Amniotic epithelial cell (primary cell): ENCODE measurements at places on chromosomes 5 and 9.
A peak's percentile ranks its signal among the peaks of the same experiment; 100 is the strongest.

DNA sequence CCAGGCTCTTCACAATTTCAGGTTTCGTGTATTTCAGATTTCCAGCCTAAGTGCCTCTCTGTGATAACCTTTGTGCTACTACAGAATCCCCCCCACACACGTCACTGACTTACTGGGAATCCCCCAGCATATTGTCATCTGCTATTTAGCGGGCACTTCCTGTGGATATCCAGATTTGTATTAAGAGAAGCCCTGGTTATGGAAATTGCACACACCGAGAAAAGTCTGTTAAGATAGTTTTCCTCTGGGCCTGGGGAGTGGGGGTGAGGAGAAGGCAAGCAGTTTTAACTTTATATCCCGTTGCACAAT, 269.9 kb downstream of the MED10 start:
- DNase-seq: no peak

- no peak for DNase-seq
Observed at GRCh38 chr9:95142728-95143127, 174.8 kb downstream of the FANCC start.

- peak; percentile 75 for DNase-seq
Observed at GRCh38 chr5:38547257-38547656, 9.2 kb downstream of the LIFR start.

DNA sequence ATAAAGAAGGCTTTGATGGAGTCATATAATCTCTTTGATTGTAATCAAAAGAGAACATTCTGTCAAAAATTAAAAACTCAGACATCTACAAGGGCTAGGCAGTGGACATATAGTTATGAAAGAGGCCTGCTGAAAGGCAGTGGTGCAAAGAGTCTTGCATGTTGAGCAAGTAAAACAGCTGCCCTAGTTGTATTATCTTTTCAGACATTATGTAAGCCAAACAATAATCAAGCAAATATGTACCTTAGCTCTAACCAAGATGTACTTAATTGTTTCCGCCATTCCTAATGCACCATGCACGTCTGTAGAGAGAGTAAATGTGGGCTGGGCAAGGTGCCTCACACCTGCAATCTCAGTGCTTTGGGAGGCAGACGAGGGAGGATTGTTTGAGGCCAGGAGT, 14.3 kb downstream of the GAPT start:
- peak; percentile 37 for DNase-seq

GRCh38 chr9:12735665-12736064, 39.2 kb upstream of the LURAP1L start:
- DNase-seq: no peak

DNA sequence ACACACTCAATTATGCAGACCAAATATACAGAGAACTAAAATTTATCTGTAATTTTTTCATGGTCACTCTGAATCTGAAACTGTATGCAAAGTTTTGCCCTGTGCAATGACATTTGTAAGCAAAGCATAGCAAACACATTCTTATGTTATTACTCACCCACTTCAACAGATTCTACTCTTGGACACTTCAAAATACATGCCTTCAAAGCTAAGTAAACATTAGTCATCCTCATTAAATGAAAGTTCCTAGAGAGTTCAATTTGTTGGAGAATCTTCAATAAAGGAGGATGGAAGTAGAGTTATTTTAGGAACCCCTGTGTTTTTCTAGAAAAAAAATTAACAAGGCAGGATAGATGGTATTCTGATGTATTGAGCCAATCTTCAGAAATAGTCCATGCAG, 639.7 kb upstream of the C9orf72 start:
- DNase-seq: peak; percentile 79

- no peak for DNase-seq
Observed at GRCh38 chr9:87006956-87007355, 59.6 kb upstream of the GAS1 start.

GRCh38 chr9:77743386-77743785, 95.3 kb upstream of the GNA14 start:
- no peak for DNase-seq

DNA sequence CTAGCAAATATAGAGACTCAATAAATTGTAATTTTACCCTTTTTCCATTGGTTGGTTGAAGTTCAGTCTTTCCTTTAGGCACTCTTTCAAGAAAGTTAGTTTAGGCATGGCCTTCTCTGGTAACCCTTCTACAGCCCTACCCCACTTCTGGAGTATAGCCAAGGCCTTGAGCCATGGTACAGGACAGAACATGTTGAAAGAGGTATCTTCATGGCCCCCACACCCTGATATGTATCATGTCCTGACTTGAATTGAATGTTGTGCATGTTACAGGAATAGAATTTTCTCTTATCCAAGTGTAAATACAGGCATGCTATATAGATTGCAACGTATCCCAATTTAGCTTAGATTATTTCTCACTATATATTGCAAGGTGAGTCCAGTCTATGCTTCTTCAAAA, 175.6 kb downstream of the CD180 start:
- no peak for DNase-seq

- peak; percentile 89 for DNase-seq
Observed at GRCh38 chr5:124599028-124599973, 147.1 kb downstream of the ZNF608 start.

GRCh38 chr5:174159327-174160114, 114.0 kb downstream of the NSG2 start:
- no peak for DNase-seq

DNA sequence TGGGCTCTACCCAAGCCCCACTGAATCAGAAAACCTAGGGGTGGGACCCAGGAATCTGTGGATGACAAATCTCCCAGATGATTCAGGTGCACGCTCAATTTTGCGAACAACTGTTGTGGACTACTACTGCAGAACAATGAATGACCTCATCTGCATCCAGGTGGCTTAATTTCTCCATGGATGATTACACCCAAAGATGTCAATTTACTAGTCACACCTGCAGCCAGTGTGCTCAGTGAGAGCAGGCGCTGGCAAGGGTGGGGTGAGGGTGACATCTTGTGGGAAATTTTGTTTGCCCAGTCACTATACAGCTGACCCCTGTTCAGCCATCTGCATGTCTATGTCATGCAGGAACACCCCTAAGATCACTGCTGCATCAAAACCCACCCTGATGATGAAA, 118.2 kb downstream of the ENTREP1 start:
- no peak for DNase-seq

DNA sequence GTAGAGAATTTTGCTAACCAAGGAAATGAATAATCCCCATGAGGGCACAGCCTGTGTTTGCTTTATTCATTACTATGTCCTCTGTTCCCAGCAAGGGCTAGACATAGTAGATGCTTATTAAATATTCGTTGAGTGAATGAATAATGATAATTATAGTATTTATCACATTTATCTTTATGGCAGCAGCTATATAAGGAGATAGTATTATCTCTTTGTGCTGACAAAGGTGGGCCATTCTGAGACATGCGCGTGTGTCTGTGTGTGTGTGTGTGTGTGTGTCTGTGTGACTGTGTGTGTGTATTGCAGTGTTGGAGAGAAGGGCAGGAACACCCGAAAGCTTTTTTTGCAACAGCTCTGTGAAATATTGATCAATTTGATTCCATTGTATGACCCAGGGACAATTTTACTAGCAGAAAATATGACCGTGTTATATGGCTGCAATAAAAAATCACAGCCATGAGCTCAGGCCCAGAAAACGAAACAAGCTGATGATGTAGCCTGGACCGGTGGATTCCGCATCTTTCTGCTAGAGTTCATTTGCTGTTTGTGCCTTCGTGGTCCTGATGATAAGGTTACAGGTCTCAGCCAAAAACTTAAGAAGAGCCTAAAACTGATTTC, 39.8 kb downstream of the ZNF618 start:
- DNase-seq: no peak

- DNase-seq: no peak
Observed at GRCh38 chr5:124276166-124276565, 470.3 kb downstream of the ZNF608 start.

DNA sequence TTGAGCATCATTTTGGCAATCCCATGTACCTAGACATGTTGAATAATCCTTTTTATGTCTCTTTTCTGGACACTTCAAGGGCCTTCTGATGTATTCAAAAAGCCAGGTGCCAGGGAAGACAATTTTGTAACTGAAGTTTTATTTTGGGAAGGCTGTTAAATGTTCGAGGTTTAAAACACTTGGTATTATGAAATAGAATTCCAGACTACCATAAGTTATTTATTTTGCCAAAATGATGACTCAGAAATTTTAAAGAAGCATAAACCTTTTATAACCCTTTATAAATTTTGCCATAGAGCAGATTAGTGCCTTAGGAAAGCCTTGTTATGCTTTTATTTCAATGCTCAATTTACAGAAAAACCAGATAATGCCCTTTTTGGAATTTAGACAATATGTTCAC, 30.3 kb upstream of the UHRF2 start:
- peak; percentile 30 for DNase-seq

GRCh38 chr5:42520957-42521356, 97.7 kb downstream of the GHR start:
- no peak for DNase-seq

GRCh38 chr9:27563738-27564430, 9.4 kb downstream of the C9orf72 start:
- DNase-seq: no peak

DNA sequence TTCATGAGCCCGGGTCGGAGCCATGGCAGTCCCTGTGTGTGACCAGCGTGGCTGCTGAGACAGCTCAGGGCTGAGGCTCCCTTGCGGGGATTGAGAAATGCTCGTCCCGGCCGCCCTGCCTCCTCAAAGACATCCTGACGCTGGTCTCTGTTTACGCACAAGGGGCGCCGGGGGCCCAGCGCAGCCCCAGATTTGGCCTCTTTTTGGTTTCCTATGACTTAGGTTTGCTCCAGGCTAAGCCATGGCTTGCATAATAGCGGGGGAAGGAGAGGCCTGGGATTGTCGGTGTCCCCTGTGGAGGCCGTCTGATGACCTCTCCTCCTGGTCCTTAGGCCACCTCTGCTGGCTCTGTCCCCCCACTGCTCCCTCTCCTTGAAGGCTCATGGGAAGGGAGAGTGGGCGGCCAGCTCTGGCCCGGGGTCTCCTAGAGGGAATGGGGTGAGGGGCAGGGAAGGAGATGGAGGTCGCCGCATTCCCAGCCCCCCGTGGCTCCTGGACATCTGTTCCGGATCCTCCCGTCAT, 3.5 kb downstream of the LAMC3 start:
- DNase-seq: peak; percentile 50

- DNase-seq: peak; percentile 64
Observed at GRCh38 chr5:59893429-59894227, at the start of gene PDE4D. Gene PDE4D (minus strand): TSS chr5:59893726.

DNA sequence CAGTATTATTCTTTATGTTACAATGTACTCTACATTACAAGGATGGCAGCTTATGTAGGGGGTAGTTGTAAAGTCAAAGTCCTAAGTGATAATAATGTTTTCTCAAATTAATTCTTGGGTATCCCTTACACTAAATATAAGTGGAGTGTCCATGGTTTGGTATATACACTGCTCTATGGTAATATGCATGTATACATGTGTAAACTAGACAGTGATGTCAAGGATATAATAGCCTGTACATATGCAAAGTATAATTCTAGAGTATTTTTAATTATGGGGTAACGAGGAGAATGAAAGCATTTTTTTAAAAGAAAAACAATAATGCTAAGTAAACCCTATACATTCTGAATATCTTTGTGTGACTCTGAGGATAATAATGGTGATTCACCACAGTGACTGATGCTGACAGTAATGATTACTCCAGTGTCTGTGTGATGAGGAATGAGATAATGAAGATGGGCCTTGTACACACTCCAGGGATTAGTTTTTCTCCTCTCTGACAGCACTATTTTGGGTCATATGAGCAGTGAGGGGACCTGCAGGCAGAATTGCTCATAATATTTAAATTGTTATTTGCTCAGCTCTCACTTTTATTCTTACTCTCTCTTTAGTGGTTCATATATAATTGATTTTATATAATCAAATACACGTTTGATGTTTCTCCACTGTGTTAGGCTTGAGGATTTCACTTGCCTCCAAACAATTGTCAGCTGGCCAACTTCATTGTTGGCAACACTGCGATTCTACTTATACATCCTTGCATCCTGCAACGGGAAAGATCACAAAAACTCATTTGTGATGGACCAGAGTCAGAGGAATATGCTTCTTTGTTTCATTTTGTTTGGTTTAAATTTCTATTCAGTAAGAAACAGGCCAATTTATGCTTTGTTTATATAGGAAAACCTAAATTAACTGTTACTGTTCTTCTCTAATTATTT, 88.2 kb downstream of the NREP start:
- peak; percentile 50 for DNase-seq

DNA sequence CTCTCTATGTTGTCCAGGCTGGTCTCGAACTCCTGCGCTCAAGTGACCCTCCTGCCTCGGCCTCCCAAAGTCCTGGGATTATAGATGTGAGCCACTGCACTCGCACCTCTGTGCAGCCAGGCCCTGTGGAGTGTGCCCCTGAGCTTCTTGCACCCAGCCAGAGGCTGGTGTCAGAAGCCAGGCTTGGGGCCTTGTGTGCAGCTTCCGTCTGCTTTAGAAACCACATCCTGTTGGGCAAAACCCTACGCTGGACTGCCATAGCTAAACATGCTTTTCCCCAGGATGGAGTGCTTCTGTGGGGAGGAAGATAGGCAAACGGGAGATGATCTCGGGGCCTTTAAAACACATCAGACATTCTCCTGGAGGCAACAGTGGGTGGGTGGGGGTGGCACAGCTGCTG, 40.1 kb downstream of the PRRT1B start:
- peak; percentile 21 for DNase-seq

DNA sequence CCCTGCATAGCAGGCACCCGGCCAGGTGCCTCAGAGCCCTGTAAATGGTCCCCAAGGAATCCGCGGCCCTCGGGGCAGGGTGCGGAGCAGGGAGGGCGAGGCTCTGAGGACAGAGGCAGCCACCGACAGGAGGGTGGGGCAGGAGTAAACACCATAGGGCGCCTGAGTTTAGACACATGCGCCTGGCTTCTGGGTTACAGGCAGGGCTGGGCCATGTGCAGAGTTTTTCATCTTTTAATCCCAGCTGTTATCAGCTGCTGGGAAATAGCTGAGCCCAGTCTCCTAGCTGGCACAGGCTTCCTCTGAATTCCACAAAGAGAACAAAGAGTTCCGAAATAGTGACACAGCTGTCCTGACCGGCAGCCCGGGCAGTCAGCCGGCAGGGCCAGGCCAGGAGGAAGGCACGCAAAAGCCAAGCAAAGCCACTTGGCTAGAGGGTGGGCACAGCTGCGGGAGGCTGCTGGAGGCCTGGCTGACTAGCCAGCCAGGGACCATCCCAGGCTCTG, 98.9 kb upstream of the PHYKPL start:
- no peak for DNase-seq

DNA sequence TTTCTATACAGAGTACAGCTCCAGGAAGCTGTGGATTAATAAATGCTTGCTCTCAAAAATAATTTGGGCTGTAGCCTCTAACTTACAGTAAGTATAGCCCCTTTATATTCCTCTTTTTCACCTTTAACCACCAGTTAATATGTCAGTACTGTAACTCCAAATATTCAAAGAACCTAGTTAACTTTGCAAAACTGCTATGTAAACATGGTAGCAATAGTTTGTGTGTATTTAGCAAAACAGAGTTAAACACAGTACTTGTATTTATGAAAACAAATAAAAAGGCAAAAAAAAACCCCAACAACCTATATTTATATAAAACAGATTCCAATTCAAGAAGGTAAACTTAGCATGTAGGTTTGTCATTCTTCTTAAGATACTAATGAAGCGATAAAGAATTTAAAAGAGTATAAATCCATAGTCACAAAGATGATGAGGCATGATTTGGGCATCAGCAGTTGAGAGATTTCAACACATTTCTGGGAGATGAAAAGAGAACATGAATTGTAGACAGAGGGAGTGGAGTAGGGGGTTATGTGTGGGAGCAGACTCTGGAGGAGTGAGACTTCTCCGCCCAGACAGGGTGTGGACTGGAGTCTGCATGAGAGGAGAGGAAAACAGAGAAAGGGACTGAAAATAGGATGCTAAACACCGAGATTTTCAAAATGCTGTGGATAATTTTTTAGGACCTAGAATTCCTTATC, 47.0 kb upstream of the F2RL1 start:
- DNase-seq: peak; percentile 76

- DNase-seq: no peak
Observed at GRCh38 chr9:113922160-113922559, 46.1 kb downstream of the ZNF618 start.
